Stimulated activated CD4-positive, alpha-beta T cell treated with anti-CD3 and anti-CD28 coated beads, Interleukin-12 subunit alpha, Interleukin-12 subunit beta, amount 100 ng/mL, for 24 hours (primary cell): ENCODE measurements at places on chromosomes 5 and 9.

DNA sequence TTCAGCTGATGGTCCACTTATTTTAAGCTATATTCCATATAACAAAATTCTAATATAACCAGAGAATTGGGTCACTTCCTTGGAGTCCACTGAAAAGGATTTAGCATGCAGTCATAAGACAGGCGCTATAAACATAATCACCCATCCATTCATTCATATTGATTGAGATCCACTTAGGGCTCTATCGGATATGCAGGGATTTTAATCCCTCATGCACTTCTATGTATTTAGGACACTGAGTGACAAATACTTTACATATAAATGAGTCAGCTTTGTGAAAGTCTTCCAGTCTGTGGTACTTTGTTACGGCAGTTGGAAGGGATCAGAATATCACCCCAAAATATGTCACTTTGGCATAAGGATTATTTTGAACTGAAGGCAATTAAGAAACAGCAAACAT lies 127.3 kb upstream of the ZNF608 start:
- no peak for DNase-seq

DNA sequence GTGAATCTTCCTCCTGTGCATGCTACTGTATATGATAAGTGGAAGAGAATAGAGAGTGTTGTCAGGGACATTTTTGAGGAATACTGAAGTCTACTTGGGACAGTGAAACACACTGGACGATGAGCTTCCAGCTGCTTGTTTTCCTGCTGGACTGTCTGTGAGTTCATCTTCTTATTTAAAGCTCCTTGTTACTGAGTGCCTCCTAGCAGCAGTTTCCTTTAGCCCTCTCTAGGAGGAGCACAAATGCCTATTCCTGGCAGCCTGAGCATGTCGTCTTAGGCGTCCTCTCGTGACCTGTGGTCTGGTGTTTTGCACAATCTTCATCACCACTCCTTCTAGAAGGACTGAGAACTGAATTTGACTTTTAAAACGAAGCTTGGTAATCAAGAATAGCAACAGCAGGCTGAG lies 43.8 kb downstream of the ANKRD33B start:
- no peak for DNase-seq

GRCh38 chr5:80761176-80761575 lies 106.4 kb upstream of the DHFR start:
- no peak for DNase-seq

GRCh38 chr5:170235876-170236864 lies 3.4 kb downstream of the C5orf58 start:
- no peak for DNase-seq

- DNase-seq, result no peak
Observed at GRCh38 chr5:6713274-6714225, at the start of gene TENT4A. Gene TENT4A (plus strand): TSS chr5:6713432. CDS start chr5:6713984, 552 bp downstream.

- no peak for DNase-seq
Observed at GRCh38 chr9:113998114-113998513, 80.0 kb downstream of the AMBP start.

DNA sequence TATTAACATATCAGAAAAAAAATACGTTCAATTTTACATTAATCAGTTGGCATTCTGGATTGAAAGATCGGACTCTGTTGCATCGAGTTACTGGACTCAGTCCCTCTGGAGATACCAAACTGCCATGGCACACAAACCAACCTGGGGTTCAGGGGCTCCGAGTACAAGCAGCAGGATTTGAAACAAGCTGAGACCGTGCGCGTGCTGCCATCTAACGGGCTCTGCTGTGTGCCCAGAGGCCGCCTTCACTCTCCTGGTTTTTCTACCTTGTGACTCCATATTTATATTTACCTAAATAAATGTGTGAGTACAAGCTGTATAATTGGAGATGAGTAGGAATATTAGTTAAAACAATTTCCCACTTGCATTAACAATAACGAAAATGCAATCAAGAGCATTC lies 48.2 kb downstream of the ANXA1 start:
- no peak for DNase-seq

DNA sequence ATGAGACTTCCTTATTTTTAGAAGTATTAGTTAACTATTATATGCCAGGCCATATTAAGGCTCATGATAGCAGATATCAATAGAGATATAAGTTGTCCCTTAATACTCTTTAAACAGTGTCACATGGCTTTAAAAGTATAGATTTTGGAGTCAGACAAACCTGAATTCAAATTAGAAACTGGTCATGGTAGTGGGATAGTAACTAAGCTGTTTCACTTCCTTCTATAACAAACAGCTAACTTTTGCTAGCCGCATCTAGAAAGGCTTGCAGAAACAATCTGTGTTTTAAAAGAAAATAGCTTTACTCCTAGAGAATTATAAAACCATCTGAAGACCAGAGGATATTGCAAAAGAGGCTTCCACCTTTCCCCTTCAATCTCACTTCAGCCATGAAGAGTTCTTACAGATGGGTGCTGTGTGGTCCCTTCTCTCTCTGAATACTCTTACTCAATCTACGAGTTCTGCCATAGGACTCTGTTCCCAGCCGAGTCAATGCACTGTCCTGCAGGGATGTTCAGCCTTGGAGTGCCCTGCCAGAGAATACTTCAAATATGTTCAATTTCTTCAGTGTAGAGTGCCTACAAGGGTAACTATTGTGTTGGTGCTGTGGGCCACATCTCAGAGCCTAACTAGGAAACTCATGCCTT lies 810.2 kb downstream of the EFNA5 start:
- no peak for DNase-seq

DNA sequence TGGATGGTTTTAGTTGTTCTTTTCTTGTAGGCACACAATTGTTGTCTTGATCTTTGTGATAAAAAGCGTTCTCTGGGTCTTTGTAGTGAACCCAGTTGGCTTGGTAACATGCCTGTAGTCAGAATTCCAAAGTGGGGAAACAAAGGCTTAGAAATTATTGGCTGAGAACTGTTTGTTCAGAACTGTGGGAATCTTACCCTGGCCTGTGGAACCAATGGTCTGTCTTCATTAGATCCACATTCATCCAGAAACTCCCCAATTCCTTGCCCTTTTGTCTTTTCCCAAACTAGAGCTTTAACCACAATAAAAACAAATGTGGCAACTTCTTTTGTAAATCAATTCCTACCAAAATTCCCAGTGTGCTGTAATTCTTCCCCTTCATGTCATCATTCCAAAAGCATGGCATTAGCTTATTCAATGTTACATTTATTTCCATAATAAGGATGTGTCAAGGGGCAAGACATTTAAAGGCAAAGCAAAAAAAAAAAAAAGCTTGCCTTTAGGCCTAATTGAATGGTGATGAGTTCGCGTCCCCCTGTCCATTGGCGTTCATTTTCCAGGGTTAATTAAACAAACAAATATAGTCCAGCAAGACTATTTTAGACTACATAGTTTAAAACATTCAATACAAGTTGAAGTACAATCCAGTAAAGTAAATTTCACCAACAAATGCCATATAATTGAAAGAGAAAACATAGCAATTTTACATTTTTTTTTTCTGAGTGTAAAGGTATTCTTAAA lies 249.8 kb upstream of the ZNF608 start:
- no peak for DNase-seq

DNA sequence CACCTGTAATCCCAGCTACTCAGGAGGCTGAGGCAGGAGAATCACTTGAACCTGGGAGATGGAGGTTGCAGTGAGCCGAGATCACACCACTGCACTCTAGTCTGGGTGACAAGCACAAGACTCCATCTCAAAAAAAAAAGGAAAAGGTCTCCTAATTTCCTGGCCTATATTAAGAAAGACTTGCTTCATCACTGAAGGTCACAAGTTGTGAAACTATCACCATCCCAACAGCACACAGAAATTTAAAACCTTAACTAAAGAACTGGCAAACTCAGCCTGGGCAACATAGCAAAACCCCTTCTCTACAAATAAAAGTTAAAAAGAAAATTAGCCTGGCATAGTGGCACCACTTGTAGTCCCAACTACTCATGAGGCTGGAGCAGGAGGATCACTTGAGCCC lies 17.2 kb downstream of the FRMD3 start:
- DNase-seq, result no peak

- no peak for DNase-seq
Observed at GRCh38 chr9:27276193-27277030, 20.5 kb downstream of the EQTN start.

GRCh38 chr9:108953983-108954574 lies 19.9 kb downstream of the ABITRAM start:
- DNase-seq, result no peak

GRCh38 chr9:88721025-88721424 lies 186.0 kb downstream of the NXNL2 start:
- DNase-seq, result no peak

GRCh38 chr5:100772006-100772405 lies 131.1 kb downstream of the ST8SIA4 start:
- no peak for DNase-seq

- no peak for DNase-seq
Observed at GRCh38 chr5:12099296-12099695, 195.1 kb upstream of the CTNND2 start.

GRCh38 chr9:89881431-89881830 lies 276.6 kb downstream of the GADD45G start:
- DNase-seq, result no peak

DNA sequence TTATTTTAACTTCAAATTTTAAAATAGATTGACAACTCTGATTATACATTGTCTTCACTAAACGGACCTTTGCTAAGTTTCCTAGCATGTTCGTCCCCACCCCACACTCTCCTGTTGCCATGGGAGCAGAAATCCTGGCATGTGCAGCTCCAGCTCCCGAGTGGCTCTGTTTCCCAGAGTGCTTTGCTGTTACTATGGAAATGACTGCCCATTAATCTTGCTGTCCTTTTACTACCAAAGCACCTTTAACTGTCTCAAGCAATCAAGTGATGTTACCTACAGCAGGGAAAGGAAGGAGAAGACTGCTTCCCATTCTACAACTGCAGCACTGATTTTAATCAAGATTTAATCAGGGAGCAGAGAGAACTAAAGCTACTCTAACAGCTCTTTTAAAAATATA lies 212.0 kb upstream of the KIF2A start:
- no peak for DNase-seq

DNA sequence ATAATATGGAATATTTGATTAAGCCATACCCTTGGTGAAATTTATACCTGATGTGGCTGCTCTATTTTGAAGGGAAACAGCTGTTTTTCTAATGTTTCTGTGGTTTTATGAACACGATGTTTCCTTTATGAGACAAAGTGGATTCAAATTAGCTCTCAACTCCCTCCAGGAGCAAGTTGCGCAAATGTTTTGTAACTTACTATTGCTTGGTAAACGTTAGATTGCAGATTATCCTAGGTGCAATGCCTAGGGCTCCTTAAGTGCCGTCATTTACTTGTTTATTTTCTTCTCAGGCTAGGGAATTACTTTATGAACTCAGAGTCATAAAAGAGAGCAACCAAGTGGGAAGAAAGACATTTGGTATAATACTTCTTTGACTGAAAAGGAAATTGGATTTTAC lies 763.1 kb downstream of the TAF11L14 start:
- no peak for DNase-seq

- DNase-seq, result no peak
Observed at GRCh38 chr9:27193886-27194285, 84.9 kb downstream of the TEK start.

DNA sequence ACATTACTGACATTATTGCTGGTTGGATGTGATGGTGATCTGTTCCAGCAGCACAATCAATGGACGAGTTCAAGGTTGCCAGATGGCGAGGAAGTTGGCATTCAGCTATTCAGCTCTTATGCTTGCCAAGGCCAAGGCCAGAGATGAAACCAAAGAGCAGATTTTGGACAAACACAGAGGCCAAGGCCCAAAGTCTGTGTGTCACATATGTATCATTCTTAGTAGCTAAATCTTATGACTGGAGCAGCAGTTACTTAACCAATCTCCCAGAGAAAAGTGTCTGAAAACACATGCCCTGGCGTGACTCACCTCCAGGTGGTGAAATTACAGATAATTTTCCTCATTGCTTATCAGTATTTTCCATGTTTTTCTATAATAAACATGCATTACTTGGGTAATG lies 189.0 kb upstream of the EGFLAM start:
- no peak for DNase-seq

- no peak for DNase-seq
Observed at GRCh38 chr5:158857371-158857770, 242.3 kb downstream of the EBF1 start.

DNA sequence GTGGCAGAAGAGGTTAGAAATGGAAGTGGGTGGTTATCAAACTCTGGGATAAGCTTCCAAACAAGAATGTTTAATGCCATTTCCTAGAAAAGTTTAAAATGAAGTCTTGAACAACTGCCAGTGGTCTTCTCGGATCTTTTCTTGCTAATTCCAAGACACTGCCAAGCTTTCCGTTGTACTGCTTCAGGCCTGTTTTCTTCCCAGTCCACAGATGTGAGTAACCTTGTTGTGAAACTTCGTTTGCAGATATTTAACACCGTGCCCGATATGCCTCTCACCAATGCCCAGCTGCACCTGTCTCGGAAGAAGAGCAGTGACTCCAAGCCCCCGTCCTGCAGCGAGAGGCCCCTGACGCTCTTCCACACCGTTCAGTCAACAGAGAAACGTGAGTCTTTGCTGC lies 269.8 kb downstream of the NR3C1 start:
- no peak for DNase-seq

- no peak for DNase-seq
Observed at GRCh38 chr9:15423231-15423985, 732 bp downstream of the SNAPC3 start.

- DNase-seq, result no peak
Observed at GRCh38 chr9:117551171-117551570, 136.3 kb upstream of the ASTN2 start.

DNA sequence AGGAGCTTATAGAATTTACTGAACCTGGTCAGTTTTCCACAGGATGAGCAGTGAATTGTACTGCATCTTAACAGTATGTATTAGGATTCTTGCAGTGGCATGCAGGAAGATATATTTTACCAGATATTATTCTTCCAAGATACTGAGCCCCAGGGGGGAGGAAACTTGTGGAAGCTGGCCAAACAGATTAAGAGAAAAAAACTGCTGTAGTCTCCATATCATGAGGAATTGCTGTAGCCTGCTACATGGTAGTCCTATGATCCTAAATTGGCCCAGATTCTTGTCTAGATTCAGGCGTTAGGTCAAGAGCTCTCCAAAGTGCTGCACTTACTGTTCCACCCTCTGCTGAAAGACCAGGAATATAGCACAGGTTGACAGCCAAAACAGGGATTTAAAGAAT lies 275.5 kb upstream of the TAS2R1 start:
- no peak for DNase-seq

DNA sequence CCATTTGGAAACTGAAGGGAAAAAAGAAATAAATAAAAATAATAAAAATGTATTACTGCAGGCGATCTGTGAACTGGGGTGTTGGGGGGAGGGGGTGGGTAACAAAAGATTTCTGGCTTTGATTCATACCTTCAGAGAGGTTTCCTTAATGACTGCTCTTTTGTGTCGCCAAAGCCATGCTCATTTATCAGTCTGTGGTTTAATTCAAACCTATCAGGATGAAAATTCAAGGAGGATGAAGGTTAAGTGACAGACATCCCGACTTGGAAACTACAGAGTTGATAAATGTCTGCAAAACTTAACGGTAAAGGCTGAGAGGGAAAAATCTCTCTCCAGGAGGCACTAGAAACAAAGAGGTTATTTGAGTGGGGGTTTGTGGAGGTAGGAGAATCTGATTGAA lies 278.2 kb downstream of the PSAT1 start:
- no peak for DNase-seq

- no peak for DNase-seq
Observed at GRCh38 chr5:65663804-65664521, 39.1 kb downstream of the SHLD3 start.
